ENCODE measurements at places on chromosomes 7 and 10. TPM values are rescaled to one million over a fixed set of nuclear protein-coding genes. Genes with fewer than 3 reads are reported as not detected.
A peak's percentile ranks its signal among the peaks of the same experiment; 100 is the strongest.

Gene VAX1
- total RNA-seq: not detected

Gene MCM10
- total RNA-seq: 0.73 TPM

Gene GPRIN2
- total RNA-seq: not detected

Gene CFAP70
- total RNA-seq: 0.95 TPM

GRCh38 chr10:72320676-72321247 lies 34.0 kb downstream of the DNAJB12 start:
- DNase-seq: peak; percentile 72

DNA sequence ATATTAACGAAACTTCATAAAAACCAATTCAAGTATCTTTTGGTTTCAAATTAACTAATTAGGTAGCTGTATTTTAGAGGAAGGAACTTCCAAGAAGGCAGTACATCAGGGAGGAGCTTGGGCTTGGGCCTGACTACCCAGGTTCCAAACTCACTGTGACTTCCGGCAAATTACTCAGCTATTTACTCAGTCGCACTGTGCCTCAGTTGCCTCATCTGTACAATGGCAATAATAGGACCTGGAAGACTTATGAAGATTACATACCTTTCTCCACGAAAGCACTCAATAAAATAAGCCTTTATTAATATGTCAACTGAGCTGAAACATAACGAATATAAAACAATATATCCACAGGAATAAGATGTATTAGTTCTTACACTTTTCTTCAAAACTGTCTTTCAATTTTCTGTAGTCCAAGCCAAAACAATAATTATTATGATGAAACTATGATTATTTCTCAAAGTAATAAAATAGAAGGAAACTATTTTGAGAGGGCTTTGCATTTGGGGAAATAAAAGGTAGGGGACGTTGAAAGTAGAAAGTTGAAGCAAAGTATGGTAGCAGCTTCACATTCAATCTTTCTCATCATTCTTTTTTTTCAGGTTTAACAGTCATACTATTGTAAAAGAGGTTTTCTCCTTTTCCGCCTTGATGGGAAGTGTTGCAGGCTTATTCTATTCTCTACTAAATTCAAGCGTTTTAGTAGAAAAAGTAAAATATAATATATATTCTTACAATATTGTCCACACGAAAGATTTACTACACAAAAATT lies 10.5 kb upstream of the EBLN1 start:
- no peak for DNase-seq

GRCh38 chr7:123871998-123872867 lies 27.3 kb downstream of the HYAL4 start:
- peak; percentile 55 for DNase-seq

DNA sequence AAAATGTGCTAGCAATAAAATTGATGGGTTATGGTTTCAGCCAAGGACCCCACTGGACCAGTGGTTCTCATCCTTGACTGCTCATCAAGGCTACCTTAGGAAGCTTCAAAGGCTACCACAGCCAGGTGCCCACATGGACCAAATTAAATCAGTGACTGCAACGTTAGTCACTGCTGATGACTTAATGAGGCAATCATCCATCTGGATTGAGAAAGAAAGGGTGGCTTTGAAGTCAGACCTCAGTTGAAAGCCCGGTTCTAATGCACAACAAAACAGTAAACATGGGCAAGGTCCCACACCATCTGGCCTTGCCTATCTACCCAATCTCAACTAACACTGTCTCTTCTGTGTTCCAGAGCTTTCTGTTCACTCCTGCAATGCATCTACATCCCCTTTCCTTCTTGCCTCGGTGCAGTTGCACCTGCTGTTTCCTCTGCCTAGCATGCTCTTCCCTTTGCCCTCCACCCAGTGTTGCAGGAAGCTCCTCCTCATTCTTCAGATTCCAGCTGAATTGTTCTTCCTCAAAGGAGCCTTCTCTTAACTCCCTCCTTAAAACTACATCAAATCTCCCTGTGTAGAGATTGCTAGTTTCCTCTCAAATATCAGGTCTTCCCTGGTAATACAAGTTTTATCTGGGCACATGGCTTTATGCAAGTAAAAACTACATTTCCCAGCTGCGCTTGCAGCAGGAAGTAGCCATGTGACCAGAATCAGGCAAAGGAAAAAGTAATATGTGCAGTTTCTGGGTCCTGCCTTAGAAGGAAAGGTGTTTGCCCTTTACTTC lies 10.3 kb upstream of the KCNK18 start:
- no peak for DNase-seq

GRCh38 chr10:63765126-63765525 lies 243.9 kb downstream of the REEP3 start:
- DNase-seq: no peak

DNA sequence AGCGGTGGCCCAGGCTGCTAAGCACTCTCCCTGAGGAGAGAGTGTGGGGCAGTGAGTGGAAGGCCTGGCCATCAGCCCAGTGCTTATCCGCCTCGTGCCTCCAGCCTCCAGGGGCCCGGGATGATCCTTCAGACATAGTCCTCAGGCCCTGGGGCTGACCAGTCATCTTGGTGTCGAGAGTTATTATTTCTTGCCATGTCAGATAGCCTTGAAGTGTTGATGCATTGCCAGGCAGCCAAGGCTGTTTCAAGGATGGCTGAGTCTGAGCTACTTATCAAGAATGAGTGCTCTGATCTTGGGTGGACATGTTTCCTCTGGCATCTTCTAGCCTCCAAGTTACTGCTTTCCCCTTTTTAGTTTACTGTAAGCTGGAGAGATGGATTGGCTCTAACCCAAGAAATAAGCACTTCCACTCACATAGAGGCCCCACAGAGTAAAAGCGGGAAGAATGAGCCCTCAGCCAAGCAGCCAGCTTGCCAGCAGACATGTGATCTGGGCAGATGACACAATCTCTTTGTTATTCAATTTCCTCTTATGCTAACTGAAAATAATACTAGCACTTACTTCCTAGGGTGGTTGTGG lies 136.5 kb upstream of the NAMPT start:
- no peak for DNase-seq

- no peak for DNase-seq
Observed at GRCh38 chr10:80477-81105, 31.5 kb upstream of the TUBB8 start.

GRCh38 chr7:45387837-45388236 lies 186.3 kb upstream of the ADCY1 start:
- no peak for DNase-seq

DNA sequence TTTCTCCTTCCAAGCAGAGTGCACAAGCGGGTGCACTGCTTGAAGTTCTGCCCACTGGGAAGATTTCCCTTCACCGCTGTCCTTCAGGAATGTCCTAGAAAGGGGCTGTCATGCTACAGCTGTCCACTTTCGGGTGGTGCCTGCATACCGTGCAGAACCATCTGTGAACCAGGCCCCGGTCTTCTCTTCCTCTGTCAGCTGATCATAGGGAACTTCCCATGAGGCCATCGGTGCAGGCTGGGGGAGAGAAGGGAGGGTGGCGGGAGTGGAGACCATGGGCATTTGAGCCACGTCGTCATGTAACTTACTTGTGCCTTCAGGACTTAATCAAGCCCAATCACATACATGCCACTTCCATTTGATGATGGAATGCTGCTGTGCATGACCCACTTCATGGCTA lies 111.6 kb downstream of the NKX6-2 start:
- DNase-seq: no peak
